ENCODE measurements at places on chromosomes 6 and 20.

DNA sequence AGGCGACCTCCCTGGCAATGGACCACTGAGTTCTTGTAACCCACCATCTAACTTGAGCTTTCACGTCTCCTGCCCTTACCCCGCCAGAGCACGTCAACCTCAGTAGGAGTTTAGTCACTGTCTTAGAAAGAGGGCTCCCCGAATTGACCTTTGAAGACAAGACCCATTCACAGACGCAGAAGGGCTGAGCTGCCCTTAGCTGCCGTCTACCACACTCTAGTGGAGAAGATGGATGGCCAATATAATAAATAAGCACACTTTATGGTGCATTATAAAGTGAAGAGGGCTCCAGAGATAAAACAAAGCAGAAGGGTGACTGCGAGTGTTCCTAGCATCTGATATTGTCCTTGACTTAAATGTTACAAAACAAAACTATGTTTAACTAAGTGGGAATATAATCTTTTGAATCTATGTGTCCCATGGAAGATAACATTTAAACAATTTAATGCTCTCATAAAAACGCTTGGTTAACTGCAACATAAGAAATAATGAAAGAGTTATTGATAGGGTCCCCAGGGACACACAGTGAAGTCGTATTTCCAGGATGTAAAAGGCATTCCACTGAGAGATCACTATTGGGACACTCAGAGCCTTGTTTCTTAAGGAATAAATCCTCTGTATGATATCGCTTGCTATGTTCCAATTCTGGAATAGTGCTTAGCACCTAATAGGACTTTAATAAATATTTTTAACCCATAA is 261.1 kb downstream of the THBS2 start:
- no peak for DNase-seq

GRCh38 chr6:138757136-138757535 is 16.4 kb upstream of the CCDC28A start:
- DNase-seq, result no peak

DNA sequence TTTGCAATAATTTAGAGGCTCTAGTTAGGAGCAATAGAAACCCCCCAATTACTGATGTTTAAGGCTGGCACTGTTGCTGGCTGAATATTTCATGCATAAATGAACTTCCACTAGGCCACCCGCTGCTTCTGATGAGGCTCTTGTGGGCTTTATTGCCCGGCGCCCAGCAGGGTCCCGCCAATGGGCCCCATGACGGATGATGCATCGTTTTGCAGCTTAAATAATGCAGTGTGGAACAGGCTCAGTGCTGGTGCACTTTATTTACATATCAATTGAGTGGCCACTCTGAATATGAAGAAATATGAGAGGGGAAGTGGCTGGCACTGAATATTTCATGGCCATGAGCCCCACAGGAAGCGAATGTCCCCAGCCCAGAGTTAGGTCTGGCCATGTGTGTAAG is 155.3 kb upstream of the MAFB start:
- DNase-seq, result no peak

- no peak for DNase-seq
Observed at GRCh38 chr20:2742431-2742830, 49.9 kb downstream of the EBF4 start.

GRCh38 chr6:34414999-34415858 is 10.6 kb downstream of the RPS10 start:
- no peak for DNase-seq

DNA sequence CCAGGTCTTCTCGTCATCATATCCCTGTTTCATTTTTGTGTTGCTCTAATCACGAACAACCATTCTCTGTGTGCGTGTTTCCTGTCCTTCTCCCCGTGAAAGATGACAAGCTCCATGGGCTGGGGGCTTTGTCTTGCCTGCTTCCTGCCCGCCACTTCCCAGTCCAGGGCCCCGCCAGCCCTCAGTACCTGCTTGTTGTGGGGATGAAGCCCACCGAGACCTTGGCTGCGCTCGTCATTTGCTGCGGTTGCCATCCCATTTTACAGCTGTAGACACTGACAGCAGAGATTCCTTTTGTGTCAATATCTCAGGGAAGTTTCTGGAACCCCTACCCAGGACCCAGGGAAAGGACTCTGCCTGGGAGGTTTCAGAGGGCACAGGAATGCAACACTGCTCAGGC is 40.3 kb upstream of the STX16 start:
- no peak for DNase-seq

DNA sequence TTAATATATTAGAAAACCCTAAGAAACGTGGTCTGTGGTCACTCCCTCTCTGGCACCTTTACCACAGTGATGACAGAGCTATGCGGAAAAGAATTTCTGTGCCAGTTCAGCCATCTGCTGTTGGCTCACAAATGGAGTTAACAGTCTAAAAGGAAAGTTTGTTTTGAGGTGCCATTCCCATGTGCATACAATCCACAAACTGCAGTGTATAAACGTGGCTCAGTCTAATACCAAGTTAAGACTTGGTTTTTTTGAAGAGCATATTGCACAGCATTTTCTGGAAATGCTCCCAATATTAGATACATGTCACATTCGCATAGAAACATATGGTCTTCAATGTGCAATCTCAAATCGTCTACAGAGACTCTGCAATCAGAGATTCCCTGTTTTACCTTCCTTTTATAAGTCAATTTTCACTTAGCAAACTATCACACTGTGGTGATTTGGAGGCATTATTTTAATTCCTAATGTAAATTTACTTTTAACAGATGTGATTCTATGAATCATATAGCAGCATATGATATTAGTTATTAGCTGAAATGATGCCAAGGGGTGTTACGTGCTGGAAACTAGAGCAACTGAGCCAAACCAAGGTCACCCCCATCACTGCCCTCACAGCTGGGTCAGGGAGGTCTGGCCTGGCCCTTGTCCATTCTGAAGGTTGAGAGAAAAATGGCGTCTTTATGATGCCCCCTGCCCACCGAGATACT is 383.5 kb downstream of the PRKN start:
- DNase-seq, result no peak

GRCh38 chr6:152151920-152152319 is 344.4 kb downstream of the ESR1 start:
- DNase-seq, result no peak

GRCh38 chr6:122568797-122569221 is 41.4 kb upstream of the PKIB start:
- no peak for DNase-seq

GRCh38 chr6:106244931-106245330 is 80.6 kb downstream of the ATG5 start:
- no peak for DNase-seq

GRCh38 chr6:52065621-52066020 is 21.8 kb downstream of the PKHD1 start:
- no peak for DNase-seq

- no peak for DNase-seq
Observed at GRCh38 chr20:50265245-50265946, 74.8 kb downstream of the CEBPB start.

- DNase-seq, result no peak
Observed at GRCh38 chr6:2917065-2917464, 14.0 kb upstream of the SERPINB9 start.

DNA sequence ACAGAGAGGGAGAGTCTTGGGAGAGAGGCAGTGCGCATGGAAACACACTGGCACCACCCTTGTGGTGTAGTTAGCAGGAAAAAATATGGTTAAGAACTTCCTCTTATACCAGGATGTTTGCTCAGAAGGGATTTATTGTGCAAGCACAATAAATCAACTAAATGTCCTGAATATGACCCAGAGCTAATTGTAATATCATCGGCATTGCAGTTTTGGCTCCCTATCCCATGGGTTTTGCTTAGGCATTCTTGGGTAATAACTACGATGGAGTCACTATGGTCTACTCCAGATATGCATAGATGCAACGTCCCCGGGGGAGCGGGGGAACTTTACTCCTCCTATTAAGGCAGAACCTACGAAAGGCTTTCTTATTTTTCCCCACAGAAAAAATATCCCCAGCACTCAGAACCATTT is 751.6 kb downstream of the EYS start:
- DNase-seq, result no peak

DNA sequence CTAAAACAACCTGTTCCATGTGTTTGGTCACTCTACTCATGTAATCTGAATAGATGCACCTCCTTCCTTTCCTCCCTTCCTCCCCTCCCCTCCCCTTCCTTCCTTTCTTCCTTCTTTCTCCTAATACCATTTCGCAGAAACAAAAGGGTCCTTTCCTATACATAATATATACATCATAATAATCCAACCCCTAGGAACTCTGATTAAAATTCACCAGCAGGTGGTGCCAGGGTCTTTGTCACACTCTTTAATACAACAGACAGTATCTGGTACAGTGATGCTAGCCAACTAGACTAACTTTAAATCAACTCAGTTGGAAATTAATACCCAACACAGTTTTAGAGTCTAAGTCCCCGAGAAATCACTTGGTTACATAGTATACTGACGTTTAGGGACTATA is 181.2 kb upstream of the SHLD1 start:
- DNase-seq, result no peak

DNA sequence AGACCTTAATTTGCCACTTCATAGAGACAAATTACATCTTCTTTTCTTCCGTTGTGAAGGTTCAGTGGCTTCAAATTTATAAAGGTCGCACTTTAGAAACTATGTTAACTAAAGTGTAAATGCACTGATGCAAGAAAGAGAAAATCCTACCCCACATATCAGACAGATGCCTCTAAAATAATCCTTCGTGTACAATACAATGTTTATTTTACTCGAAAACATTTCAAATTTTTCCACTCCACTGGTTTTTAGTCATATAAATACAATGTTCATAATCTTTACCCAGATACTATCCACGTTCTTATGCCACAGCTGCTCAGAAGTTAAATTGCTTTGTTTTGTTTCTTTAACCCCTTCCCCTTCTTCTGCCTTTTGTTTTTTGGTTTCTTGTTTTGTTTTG is 140.3 kb upstream of the LAMP5 start:
- no peak for DNase-seq

- DNase-seq, result peak; percentile 82
Observed at GRCh38 chr6:148144917-148145521, 197.6 kb upstream of the SASH1 start.

GRCh38 chr6:70281923-70282311 is 21.0 kb downstream of the COL9A1 start:
- DNase-seq, result no peak

DNA sequence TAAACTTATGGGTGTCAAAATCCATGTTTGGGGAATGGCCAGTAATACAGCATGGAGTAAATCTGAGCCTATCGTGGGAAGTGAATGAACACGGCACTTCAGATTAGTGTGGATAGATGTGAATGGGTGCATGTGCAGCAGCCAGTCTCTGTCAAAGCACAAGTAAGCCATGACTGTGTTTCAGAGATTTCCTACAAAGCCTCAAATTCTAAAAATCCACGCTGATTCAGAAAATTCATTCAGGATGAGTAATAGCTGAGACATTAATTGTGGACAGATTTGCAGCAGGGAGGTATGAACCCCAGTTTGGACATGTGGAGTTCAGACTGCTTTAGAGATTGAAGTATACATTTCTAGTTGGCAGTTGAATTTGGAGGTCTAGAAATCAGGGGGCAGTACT is 115.1 kb downstream of the QKI start:
- DNase-seq, result no peak

GRCh38 chr6:24692848-24693592 is 25.9 kb downstream of the C6orf62 start:
- no peak for DNase-seq

- DNase-seq, result no peak
Observed at GRCh38 chr20:64065974-64066343, 3.0 kb downstream of the TCEA2 start.

GRCh38 chr20:51481341-51481914 is 61.1 kb downstream of the NFATC2 start:
- no peak for DNase-seq

DNA sequence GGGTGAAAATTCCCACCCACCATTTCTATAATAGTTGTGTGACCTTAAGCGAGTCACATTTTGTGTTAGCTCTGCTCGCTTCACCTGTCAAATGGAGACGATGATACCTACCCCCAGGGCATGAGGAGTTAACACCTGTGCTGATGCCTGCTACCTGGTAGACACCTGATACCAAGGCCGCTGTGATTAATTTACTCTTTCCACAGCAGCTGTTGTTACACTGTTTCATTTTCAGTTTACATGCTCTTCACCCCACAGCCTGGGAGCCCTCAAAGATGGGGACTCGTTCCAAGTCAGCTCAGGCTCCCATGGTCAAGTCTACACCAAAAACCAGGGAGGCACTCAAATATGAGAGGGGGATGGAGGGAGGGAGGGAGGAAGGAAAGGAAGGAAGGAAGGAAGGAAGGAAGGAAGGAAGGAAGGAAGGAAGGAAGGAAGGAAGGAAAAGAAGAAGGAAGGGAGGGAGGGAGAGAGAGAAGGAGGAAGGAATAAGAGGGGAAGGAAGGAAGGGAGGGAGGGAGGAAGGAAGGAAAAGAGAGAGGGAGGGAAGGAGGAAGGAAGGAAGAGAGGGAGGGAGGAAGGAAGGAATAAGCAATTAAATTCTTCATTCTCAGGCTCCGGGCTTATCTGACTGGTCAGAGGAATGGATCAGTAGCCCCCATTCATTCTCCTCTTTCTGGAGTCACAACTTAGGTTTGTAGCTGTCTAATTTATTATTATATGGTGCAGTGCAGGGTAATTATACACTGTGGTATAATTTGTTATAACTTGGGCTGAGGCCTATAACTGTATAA is 40.9 kb downstream of the PDYN start:
- no peak for DNase-seq

- DNase-seq, result no peak
Observed at GRCh38 chr6:19845266-19846041, 8.3 kb downstream of the ID4 start.

Measured in nephron progenitor cell (in vitro differentiated cells).